ENCODE measurements at places on chromosomes 3 and 15.

DNA sequence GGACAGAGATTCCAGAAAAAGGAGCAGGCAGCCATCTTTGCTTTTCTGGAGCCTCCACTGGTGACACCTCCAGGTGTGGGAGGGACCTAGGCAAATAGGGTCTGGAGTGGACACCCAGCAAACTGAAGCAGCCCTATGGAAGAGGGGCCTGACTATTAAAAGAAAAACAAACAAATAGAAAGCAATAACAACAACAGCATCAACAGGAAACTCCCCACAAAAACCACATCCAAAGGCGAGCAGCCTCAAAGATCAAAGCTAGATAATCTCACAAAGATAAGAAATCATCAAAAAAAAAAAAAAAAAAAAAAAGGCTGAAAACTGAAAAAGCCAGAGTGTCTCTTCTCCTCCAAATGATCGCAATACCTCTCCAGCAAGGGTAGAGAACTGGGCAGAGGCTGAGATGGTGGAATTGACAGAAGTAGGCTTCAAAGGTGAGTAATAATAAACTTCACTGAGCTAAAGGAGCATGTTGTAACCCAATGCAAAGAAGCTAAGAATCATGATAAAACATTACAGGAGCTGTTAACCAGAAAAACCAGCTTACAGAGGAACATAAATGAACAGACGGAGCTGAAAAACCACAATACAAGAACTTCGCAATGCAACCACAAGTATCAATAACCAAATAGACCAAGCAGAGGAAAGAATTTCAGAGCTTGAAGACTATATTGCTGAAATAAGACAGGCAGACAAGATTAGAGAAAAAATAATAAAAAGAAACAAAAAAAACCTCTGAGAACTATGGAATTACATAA lies 225.4 kb downstream of the CTNNB1 start:
- no peak for DNase-seq

GRCh38 chr3:53940623-53941022 lies 49.0 kb upstream of the SELENOK start:
- no peak for DNase-seq

DNA sequence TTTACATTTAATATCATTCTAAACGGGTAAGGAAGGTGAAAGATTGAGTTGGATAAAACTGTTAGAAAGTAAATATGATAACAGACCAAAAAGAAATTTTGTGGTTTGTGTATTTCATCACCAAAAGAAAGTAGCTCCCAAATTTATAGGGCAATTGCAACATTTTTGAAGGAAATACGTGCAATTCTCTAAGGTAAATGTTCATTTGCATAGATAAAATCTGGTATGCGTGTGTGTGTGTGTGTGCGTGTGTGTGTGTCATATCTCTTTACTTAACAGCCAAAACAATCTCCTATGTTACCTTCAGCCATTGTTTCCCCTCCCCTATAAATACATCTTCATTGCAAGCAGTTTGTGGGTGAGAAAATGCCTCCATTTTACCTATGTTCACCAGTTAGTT lies 208.4 kb downstream of the TNIK start:
- no peak for DNase-seq

GRCh38 chr15:91192690-91193377 lies 92.8 kb downstream of the SV2B start:
- no peak for DNase-seq

DNA sequence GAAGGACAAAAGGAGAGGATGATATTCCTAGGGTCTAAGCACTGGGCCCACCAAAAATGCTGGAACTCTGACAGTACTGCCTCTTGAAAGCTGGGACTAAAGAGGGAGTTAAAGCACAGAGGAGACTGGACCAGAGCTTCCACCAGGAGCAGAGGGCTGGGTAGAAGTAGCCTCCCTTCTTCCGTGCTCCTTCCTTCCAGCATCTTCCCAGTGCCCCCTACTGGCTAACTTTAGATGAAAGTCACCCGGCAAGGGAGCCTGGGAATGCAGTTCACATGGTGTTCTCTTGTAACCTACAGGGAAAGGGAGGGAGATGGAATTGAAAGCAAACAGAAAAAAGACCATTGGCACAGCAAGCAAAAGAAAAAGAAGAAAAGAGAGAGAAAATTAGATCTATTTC lies 106.1 kb upstream of the COL8A1 start:
- DNase-seq, result peak; percentile 23

Measured in heart right ventricle (tissue), 16 donors.